Activated T-helper 2 cell treated with anti-CD3 and anti-CD28 coated beads, Interferon-gamma antibody, Interleukin-2, Interleukin-4, amounts not matched to agents 10 μg/mL and 5 μg/mL and 100 μg/mL, durations not matched to agents 14 hours and 24 hours and 36 hours (primary cell): ENCODE measurements at places on chromosomes 6 and 20. TPM values are rescaled to one million over a fixed set of nuclear protein-coding genes. Genes with fewer than 3 reads are reported as not detected.

DNA sequence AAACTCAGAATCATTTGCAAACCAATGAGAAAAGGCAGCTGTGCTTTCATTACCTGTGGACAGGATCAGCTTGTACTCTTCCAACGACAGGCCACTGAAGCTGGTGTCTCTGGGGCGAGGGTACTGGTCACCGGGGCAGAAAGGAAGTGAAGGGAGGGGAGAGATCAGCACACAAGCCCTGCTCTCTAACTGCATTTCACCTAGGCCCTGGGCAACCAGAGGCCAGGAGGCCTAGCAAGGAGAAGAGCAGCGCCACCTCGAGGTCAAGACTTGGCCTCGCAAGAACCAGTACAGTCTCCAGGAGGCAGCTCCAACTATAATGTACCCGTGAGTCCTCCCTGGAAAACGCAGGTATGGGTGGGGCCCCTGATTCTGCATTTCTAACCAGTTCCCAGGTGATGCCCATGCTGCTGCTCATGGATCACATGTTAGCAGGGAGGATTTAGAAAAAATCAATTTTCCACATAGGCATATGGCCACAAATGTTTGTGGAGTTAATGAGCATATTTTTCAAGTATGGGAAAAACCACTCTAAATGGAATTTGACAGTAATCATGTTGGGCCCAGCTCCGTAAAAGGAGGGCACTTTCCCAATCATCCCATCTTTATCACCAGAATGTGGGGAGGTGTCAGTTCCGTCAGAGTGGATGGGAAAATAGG lies 11.0 kb downstream of the UQCC2 start:
- peak; percentile 66 for DNase-seq
- no peaks in the 10 kb centered on the region for H3K27me3 ChIP-seq
- H3K27ac ChIP-seq, result peak overlapping the region; percentile 86
- H3K36me3 ChIP-seq, result peaks cover 58% of the 10 kb centered on the region
- peak overlapping the region; percentile 15 for H3K4me3 ChIP-seq

GRCh38 chr6:94065707-94066337 lies 646.5 kb upstream of the EPHA7 start:
- H3K4me1 ChIP-seq, result no peaks in the 10 kb centered on the region
- H3K27ac ChIP-seq, result no peak overlapping the region
- H3K27me3 ChIP-seq, result no peaks in the 10 kb centered on the region
- no peaks in the 10 kb centered on the region for H3K36me3 ChIP-seq
- DNase-seq, result no peak

DNA sequence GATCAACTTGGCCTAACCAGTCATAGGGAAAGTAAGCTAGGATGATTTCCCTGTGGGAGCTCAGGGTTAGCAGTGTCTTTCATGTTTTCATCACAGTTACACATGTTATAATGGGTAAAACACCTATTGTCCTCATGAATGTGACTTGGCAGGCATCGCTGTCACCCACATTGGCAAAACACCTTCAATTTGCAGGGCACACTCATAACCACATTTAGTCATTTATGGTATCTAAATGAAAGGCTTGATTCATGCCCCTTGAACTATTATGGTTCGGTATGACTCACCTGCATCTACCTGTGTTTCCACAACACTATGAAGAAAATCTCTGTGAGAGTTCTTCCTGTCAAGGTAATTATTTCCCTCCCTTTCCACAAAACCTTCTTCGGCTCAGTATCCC lies 49.2 kb downstream of the FRK start:
- H3K4me1 ChIP-seq, result peaks cover 8% of the 10 kb centered on the region
- no peaks in the 10 kb centered on the region for H3K36me3 ChIP-seq
- peaks cover 34% of the 10 kb centered on the region for H3K27me3 ChIP-seq
- H3K27ac ChIP-seq, result no peak overlapping the region
- DNase-seq, result no peak

- peaks cover 29% of the 10 kb centered on the region for H3K4me1 ChIP-seq
- H3K27ac ChIP-seq, result peak overlapping the region; percentile 10
- no peak overlapping the region for H3K4me3 ChIP-seq
- H3K36me3 ChIP-seq, result no peaks in the 10 kb centered on the region
- no peaks in the 10 kb centered on the region for H3K27me3 ChIP-seq
- DNase-seq, result no peak
Measured at GRCh38 chr6:37236921-37237320, 20.7 kb upstream of the TBC1D22B start.

- H3K4me3 ChIP-seq, result no peak overlapping the region
- peaks cover 7% of the 10 kb centered on the region for H3K4me1 ChIP-seq
- DNase-seq, result no peak
Measured at GRCh38 chr6:104816125-104816524, 43.6 kb downstream of the HACE1 start.

GRCh38 chr6:150894935-150895552 lies 29.5 kb downstream of the MTHFD1L start:
- peak; percentile 17 for DNase-seq
- H3K27me3 ChIP-seq, result no peaks in the 10 kb centered on the region
- peak overlapping the region; percentile 49 for H3K27ac ChIP-seq
- H3K36me3 ChIP-seq, result peaks cover 47% of the 10 kb centered on the region
- H3K4me3 ChIP-seq, result peak overlapping the region; percentile 26

- H3K4me3 ChIP-seq, result no peak overlapping the region
- DNase-seq, result no peak
- H3K27ac ChIP-seq, result peak overlapping the region; percentile 40
- H3K27me3 ChIP-seq, result no peaks in the 10 kb centered on the region
- peaks cover 18% of the 10 kb centered on the region for H3K4me1 ChIP-seq
- no peaks in the 10 kb centered on the region for H3K36me3 ChIP-seq
Measured at GRCh38 chr20:53080969-53081871, 109.1 kb downstream of the TSHZ2 start.

GRCh38 chr6:91697010-91697695 lies 1110.3 kb upstream of the MAP3K7 start:
- H3K36me3 ChIP-seq, result no peaks in the 10 kb centered on the region
- H3K27me3 ChIP-seq, result no peaks in the 10 kb centered on the region

- no peak overlapping the region for H3K4me3 ChIP-seq
- no peaks in the 10 kb centered on the region for H3K27me3 ChIP-seq
- no peak for DNase-seq
- no peak overlapping the region for H3K27ac ChIP-seq
- H3K4me1 ChIP-seq, result no peaks in the 10 kb centered on the region
Measured at GRCh38 chr6:144845186-144845585, 560.1 kb downstream of the UTRN start.

GRCh38 chr6:130421585-130421984 lies 55.8 kb downstream of the TMEM200A start:
- no peak overlapping the region for H3K27ac ChIP-seq
- H3K4me1 ChIP-seq, result peaks cover 3% of the 10 kb centered on the region
- H3K36me3 ChIP-seq, result no peaks in the 10 kb centered on the region
- H3K4me3 ChIP-seq, result no peak overlapping the region
- DNase-seq, result no peak

DNA sequence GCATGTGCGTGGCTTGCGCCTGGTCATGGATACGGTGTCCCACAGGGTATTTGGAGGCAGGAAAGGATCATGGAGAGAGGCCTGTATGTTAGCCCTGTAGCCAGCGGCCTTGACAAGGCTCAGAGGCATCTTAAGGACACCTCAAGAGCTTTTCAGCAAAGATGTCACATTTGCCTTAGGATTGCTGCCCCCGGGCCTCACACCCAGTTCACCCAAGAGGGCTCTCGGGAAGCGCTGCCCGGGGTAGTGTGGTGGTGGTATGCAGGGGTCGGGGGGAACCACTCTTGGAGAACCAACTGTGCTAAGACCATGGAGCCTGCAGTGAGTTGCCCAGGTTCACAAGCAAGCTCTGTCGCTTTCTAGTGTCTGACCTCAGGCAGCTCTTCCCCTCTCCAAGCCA lies 36.9 kb upstream of the VSTM2L start:
- no peaks in the 10 kb centered on the region for H3K27me3 ChIP-seq
- H3K36me3 ChIP-seq, result peaks cover 10% of the 10 kb centered on the region
- no peaks in the 10 kb centered on the region for H3K4me1 ChIP-seq
- no peak for DNase-seq
- no peak overlapping the region for H3K4me3 ChIP-seq
- H3K27ac ChIP-seq, result no peak overlapping the region

DNA sequence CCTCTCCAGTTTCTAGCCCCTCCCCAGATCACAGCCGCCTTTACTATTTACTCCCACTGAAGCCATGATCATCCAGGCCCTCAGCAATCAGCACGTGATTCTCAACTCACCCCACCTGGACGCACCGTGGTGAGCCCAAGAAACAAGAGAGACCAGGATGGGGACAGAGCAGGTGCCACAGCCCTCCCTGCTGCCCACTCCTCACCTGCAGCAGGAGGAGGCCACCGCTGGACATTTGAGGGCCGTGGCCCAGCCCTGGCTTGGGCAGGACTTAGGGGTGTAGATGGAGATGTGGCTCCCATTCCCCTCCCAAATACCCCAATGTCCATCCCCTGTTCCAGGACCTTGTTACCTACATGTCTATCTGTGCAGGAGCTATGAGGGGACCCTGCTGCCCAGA lies 20.3 kb downstream of the HLA-F start:
- DNase-seq, result no peak
- H3K27ac ChIP-seq, result no peak overlapping the region
- peaks cover 15% of the 10 kb centered on the region for H3K4me1 ChIP-seq
- H3K4me3 ChIP-seq, result no peak overlapping the region
- peaks cover 4% of the 10 kb centered on the region for H3K36me3 ChIP-seq

GRCh38 chr6:71114986-71115385 lies 158.1 kb upstream of the B3GAT2 start:
- no peak overlapping the region for H3K4me3 ChIP-seq
- H3K4me1 ChIP-seq, result no peaks in the 10 kb centered on the region
- DNase-seq, result no peak
- H3K36me3 ChIP-seq, result no peaks in the 10 kb centered on the region

GRCh38 chr6:124699038-124699437 lies 263.2 kb upstream of the RNF217 start:
- H3K36me3 ChIP-seq, result no peaks in the 10 kb centered on the region
- no peak overlapping the region for H3K4me3 ChIP-seq
- no peaks in the 10 kb centered on the region for H3K4me1 ChIP-seq
- H3K27me3 ChIP-seq, result no peaks in the 10 kb centered on the region
- no peak for DNase-seq

DNA sequence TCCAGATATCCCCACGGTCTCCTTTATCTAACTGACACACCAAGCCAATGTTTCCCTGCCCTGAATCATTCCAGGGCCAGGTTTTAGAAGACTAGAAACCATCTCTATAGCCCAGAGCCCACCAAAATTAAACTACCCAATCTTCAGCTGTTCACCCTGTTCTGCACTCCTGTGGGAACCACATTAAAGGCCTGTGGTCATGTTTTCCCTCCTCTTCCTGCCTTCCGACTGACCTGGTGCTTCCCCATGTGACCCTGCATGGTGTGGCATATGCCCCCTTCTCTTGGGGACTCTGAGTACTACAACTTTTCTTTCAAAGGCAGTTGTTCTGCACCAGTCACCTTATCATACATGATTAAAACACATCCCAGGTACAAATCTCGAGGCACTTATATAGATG lies 155.0 kb downstream of the TMEM200A start:
- no peak overlapping the region for H3K4me3 ChIP-seq
- H3K27ac ChIP-seq, result no peak overlapping the region
- H3K36me3 ChIP-seq, result peaks cover 33% of the 10 kb centered on the region
- H3K27me3 ChIP-seq, result no peaks in the 10 kb centered on the region
- no peak for DNase-seq
- H3K4me1 ChIP-seq, result peaks cover 41% of the 10 kb centered on the region

GRCh38 chr6:153309651-153310050 lies 178.6 kb upstream of the RGS17 start:
- no peaks in the 10 kb centered on the region for H3K36me3 ChIP-seq
- no peak for DNase-seq
- H3K27me3 ChIP-seq, result peaks cover 2% of the 10 kb centered on the region
- H3K4me3 ChIP-seq, result no peak overlapping the region

DNA sequence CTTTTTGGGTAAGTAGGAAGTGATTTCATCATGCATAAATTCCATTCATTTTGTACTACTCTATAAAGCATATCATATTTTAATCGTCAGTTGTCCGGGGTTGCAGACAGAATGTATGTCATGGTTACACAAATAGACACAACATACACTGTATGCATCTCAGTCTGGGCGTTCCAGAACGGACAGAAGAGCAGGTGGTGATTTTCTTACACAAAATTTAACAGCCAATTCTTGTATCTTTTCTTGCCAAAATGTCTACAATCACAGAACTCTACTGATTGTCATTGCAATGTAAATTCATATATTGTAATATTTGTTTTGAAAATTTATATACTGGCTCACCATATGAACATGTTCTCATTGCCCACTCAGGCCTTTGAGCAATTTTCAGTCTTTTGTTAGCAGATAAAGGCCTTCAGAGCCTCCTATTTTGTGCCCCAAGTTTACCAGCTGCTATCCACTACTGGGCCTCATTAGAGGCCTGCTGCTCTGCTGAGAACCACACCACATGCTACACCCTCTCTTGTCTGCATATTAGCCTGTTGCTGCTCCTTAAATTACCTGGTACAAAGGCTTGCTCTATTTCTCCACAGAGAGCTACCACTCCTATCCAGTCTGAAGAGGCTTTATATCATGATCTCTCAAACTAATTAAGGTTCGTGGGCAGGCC lies 61.5 kb downstream of the PRDM13 start:
- H3K4me1 ChIP-seq, result no peaks in the 10 kb centered on the region
- H3K27ac ChIP-seq, result no peak overlapping the region
- no peak for DNase-seq
- H3K27me3 ChIP-seq, result peaks cover 2% of the 10 kb centered on the region
- H3K4me3 ChIP-seq, result no peak overlapping the region

GRCh38 chr6:123526128-123526527 lies 110.6 kb downstream of the TRDN start:
- H3K4me3 ChIP-seq, result no peak overlapping the region
- no peaks in the 10 kb centered on the region for H3K36me3 ChIP-seq
- no peaks in the 10 kb centered on the region for H3K27me3 ChIP-seq
- H3K4me1 ChIP-seq, result no peaks in the 10 kb centered on the region
- H3K27ac ChIP-seq, result no peak overlapping the region
- no peak for DNase-seq

- no peaks in the 10 kb centered on the region for H3K27me3 ChIP-seq
- H3K4me3 ChIP-seq, result no peak overlapping the region
- no peak overlapping the region for H3K27ac ChIP-seq
- H3K36me3 ChIP-seq, result no peaks in the 10 kb centered on the region
- peaks cover 2% of the 10 kb centered on the region for H3K4me1 ChIP-seq
- no peak for DNase-seq
Measured at GRCh38 chr20:59725476-59726280, 121.3 kb downstream of the PHACTR3 start.

- no peaks in the 10 kb centered on the region for H3K4me1 ChIP-seq
- no peak overlapping the region for H3K27ac ChIP-seq
- no peak overlapping the region for H3K4me3 ChIP-seq
- peaks cover 66% of the 10 kb centered on the region for H3K27me3 ChIP-seq
Measured at GRCh38 chr20:46307139-46307998, 929 bp downstream of the CDH22 start.

BTN1A1 gene
- not detected in 2 replicates for total RNA-seq

MKKS gene
- 8.2 and 8.5 TPM in 2 replicates for total RNA-seq

RIPK1 gene
- total RNA-seq, result 18.3 and 19.0 TPM in 2 replicates

GTSF1L gene
- total RNA-seq, result 0.48 TPM in 1 of 2 replicates, not detected in the other

SGK2 gene
- 0.25 and 0.32 TPM in 2 replicates for total RNA-seq

MAP3K5 gene
- 6.1 and 6.5 TPM in 2 replicates for total RNA-seq
